ENCODE measurements at places on chromosomes 7 and 10.

- peak; percentile 4 for DNase-seq
These were observed 365.6 kb downstream of the ANKRD7 start for GRCh38 chr7:118590107-118590506.

- no peak for DNase-seq
These were observed 21.8 kb downstream of the STN1 start for GRCh38 chr10:103896225-103896624.

DNA sequence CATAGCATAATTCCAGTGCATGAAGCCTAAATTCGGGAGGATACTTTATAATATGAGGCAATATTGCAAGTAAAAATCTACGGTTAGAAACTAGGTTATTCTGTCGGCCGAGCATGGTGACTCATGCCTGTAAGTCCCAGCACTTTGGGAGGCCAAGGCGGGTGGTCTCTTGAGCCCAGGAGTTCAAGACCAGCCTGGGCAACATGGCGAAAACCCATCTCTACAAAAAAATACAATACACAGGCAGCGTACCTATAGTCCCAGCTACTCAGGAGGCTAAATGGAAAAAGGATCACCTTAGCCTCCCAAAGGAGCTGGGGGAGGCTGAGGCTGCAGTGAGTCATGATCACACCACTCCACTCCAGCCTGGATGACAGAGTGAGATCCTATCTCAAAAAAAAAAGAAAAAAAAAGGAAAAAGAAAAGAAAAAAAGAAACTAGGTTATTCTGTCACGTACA lies 14.2 kb downstream of the SKAP2 start:
- DNase-seq = no peak

DNA sequence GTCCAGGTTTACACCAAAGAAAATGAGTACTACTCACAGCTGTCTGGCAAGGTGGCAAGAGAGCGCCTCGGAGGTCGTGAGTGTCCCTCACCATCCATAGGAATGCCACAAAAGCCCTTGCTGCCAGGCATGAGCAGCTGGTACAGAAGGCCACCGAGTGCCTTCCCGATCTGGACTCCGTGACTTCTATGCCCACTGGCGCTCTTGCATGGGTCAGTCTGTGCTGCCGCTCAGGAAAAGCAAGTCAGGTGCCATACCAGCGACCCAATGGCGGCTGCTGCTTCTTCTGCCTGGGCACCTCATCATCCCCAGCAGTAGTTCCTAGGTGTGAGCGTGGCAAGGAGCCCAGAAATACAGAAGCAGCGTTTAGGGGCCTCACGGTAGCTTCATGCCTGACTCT lies 11.7 kb downstream of the TBXAS1 start:
- no peak for DNase-seq

DNA sequence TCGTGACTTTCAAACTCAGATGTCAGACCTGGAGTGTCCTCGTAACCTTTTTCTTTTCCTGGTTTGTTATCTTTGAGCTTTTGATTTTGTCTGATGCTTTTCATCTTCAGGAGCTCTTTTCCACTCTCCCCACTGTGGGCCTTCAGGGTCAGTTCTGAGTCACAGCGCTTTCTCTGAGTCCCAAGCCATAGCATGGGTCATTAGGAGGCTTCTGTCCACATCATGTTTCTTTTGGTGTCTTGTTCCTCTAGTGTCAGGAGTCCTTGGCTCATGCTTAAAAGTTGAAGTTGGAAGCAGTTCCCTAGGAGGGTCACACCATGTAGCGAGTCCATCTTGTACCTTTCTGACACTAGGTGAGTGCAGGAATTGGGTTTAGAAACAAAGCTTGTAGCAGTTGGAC lies 40.3 kb downstream of the DAGLB start:
- no peak for DNase-seq

DNA sequence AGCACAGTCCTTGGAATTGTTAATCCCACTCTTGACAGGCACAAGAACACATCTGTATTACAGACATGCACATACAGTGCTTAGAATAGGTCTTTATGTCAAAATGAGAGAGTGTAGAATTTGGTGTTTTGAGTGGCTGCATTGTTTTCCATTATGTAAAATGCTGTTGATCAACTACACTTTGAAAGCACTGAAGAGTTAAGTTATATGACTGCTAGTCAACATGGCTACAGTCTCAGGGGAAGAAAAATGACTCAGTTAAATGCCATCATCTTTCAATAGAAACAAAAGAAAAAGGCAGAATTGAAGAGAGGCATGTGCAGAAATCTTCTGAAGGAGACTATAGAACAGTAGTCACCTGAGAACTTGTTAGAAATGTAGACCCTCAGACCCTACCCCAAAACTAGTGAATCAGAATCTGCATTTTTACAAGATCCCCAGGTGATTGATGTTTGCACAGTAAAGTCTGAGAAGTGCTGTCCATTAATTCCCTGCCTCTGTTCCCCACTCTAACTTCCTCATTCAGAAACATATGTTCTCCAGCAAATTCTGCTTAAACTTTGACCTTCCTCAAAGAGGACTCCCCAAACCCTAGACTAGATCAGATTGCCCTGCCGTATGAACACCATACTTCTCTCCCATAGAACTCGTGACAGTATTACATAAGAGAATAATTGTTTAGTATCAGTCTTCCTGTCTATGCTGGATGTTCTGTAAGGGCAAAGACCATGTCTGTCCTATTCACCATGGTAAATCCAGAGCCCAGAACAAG lies 16.0 kb downstream of the SND1 start:
- no peak for DNase-seq

GRCh38 chr7:142352543-142352942 lies 94.7 kb upstream of the PRSS58 start:
- no peak for DNase-seq

DNA sequence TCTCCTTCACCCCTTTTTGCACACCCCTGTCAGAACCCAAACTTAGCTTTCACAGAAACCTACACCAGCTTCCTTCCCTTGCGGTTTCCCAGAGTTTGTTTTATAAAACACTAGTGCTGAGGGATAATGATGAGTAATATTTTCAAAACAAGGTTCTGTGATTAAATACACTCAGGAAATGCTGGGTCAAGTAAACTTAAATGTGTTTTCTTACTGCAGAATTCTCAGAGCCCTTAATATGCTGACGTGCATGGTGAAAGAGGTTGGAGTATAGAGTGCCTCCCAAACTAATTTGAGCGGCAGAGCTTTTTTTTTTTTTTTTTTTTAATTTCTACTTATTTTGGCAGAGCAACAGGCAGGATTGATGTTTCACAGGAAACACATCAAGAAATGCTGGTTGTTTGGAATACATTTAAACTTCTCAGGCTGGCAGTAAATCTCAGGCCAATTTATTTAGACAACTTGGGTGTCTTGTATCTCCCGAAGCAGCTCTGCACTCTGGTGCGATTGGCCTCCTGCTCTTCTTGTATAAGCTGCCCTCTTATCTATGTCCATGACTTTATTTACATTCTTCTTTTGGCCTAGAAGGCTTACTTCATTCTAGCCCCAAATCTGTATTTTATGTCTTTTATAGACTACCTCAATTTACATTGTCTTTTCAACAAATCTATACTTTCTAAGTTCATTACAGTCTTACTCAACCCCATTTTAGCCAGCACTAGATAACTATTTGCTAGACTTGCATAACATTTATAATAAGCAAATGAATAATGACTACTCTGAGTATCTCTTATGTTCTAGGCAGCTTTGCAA lies 165.4 kb downstream of the BMPER start:
- no peak for DNase-seq

- no peak for DNase-seq
These were observed 11.0 kb downstream of the HIBADH start for GRCh38 chr7:27651702-27652101.

GRCh38 chr7:124722292-124722691 lies 43.3 kb downstream of the GPR37 start:
- DNase-seq = no peak

- DNase-seq = peak; percentile 2
These were observed 38.3 kb downstream of the OAT start for GRCh38 chr10:124380256-124380995.

GRCh38 chr10:118908557-118909256 lies 120.8 kb upstream of the NANOS1 start:
- peak; percentile 6 for DNase-seq

DNA sequence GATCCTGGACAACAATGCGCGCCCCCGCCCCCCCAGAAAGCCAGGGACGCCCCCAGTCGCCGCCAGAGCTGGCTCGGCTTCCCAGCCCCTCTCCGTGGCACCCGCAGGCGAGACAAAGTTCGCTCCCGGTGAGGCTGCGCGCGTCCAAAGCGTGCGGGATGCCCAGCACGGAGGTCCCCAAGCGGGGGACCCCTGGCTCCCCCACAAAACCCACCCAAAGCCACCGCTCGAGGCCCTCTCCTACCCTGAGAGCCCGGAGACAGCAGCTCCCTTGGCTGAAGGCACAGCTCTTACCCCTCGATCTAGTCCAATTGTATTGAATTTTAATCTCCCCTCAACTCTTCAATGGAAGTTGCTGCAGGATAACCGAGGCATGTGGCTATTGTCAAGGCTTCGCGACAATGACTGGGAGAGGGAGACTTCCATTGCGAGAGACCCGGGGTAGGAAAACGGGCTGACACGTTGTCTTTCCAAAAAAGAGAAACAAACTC lies 305.3 kb downstream of the PRPF18 start:
- no peak for DNase-seq

DNA sequence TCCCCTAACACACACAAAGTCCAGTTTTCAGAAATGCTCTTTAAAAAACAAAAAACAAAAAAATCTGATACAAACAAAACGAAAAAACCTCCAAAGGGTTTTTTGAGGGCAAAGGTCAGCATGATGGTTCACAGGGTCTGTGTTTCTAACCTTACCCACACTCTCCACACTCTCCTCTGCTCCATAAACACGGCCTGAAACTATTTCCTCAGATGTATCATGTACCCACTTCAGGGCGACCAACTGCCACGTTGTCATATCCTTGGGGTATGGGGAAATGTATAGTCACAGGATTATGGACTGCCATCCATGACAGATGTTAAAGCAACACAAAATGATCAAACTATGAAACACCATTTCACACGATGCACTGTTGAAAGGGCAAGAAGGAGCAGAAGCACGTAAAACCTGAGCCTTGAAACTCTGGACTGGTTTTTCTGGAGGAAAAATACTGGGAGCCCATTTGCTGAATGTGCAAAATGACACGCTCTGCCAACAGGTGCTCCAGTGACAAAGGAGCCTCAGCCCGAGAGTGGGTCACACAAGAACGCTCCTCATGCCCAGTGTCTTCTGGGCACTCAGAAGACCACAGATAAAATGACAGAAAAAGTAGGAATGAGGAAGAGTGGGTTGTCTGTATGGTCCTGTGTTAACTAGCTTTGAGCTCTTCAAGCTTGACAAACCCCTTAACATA lies 15.8 kb downstream of the NAPEPLD start:
- DNase-seq = no peak

All from left colon (tissue), 2 donors.